ENCODE measurements at places on chromosomes 6 and 20. TPM values are rescaled to one million over a fixed set of nuclear protein-coding genes. Genes with fewer than 3 reads are reported as not detected.

GRCh38 chr6:159036673-159037072 lies 8.1 kb downstream of the TAGAP start:
- H3K4me3 ChIP-seq, result no peak overlapping the region
- peaks cover 33% of the 10 kb centered on the region for H3K4me1 ChIP-seq
- H3K36me3 ChIP-seq, result peaks cover 73% of the 10 kb centered on the region
- DNase-seq, result no peak
- peak overlapping the region; percentile 7 for H3K27ac ChIP-seq

DNA sequence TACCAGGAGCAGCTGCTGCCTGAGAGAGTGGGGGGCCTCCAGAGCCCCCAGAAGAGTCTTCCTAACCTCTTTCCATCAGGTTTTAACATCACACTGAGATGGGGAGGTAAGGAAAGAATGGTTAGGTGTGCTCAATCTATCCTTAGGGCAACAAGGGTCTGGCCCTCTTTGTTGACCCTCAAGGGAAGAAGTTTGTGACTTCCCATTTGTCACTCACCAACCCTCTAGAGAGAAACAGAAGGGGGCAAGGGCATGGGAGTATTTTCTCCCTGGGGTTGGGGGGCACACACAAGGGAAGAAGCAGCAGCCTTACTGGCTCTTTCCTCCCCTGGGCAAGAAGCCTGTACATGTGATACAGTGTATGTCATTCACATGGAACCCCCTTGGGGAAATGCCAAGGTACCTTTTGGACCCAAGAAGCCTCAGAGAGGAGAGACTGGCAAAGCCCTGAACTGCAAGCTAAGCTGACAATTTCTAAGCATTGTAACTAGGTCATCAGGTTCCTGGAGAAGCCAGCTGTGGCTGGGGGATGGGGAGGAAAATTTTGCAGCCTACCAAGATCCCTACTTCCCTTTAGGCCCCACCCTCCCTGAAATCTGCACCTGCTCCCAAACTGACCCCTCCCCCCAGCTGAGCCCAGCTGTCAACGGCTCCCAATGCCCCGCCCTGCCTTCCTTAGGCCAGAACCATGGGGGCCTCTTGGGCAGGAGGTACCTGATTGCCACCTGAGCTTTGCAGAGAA lies 14.5 kb downstream of the BCL2L1 start:
- peak overlapping the region; percentile 8 for H3K27ac ChIP-seq
- H3K4me3 ChIP-seq, result no peak overlapping the region
- peaks cover 89% of the 10 kb centered on the region for H3K36me3 ChIP-seq
- H3K4me1 ChIP-seq, result peaks cover 56% of the 10 kb centered on the region
- DNase-seq, result no peak

DNA sequence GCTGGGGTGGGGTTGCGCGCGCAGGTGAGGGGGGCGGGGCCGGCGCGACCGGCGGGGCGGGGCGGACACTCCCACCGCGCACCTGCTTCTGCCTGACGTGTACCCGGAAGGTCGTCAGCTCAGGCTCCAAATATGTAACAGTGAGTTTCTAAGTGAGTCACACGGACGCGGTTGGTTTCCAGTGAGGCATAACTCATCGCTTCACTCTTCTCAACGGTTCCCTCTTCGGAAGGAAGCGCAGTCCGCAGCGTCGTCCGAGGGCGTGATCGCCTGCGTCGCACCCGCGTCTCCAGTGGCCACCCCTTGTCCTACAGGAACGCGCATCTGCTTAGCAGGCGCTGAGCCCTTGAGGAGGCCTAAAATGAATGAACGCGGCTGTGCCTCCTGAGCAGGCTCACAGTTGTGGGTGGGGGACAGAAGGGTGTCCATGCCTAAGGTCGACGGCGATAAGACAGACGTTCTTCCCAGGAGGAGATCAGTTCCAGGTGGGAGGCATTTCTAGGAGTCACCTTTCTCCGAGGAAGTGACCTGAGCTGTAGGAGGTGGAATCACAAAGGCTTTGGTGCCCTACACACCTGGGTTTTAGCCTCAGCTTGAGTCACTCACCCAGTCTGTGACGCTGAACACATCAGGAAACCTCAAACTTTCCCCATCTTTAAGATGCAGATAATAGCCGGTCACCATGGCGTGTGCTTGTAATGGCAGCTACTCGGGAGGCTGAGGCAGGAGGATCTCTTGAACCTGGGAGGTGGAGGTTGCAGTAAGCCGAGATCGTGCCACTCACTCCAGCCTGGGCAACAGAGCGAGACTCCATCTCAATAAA lies 50.9 kb upstream of the EZR start:
- peak overlapping the region; percentile 83 for H3K4me3 ChIP-seq
- H3K4me1 ChIP-seq, result peaks cover 32% of the 10 kb centered on the region
- H3K27ac ChIP-seq, result peak overlapping the region; percentile 98
- H3K27me3 ChIP-seq, result peaks cover 4% of the 10 kb centered on the region
- peak; percentile 94 for DNase-seq

DNA sequence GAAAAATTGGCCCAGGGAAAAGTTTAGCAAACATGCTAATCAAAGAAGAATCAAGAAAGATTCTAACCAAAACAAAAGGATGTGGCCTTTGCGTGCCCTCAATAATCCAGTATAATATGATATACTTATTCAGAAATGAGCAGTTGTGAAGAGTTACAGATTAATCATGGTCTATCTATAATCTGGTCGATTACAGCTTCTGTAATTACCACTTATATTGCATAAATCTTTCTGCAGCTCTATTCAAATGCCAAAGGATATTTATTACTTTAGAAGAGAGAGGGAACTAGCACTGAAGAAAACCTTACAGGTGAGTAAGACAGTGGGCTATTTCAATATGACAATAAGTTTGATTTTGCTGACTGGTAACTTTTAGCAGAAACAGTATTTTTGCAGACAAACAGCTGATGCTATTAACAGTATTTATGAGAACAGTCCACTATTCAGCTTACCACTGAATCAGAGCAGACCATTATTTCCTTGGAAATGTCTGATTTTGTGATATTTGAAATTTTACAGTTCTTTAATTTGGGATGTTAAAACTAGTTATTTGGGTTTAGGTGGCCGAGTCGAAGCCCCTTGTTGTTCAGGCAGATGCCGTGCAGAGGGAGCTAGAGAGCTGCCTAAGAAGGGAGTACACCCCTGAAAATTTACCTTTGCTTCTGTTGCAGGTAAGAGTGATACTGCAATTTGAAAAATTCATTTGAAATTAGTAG lies 92.2 kb downstream of the CEP57L1 start:
- H3K4me3 ChIP-seq, result no peak overlapping the region
- H3K4me1 ChIP-seq, result peaks cover 11% of the 10 kb centered on the region

- peak overlapping the region; percentile 46 for H3K27ac ChIP-seq
- no peaks in the 10 kb centered on the region for H3K36me3 ChIP-seq
- peak overlapping the region; percentile 64 for H3K4me3 ChIP-seq
- peak; percentile 49 for DNase-seq
- H3K27me3 ChIP-seq, result peaks cover 8% of the 10 kb centered on the region
Observed at GRCh38 chr6:156719720-156720563, 57.2 kb upstream of the ARID1B start.

GRCh38 chr6:158460602-158461169 lies 99.2 kb upstream of the TMEM181 start:
- H3K36me3 ChIP-seq, result peaks cover 8% of the 10 kb centered on the region
- no peaks in the 10 kb centered on the region for H3K27me3 ChIP-seq
- no peak overlapping the region for H3K27ac ChIP-seq
- peaks cover 4% of the 10 kb centered on the region for H3K4me1 ChIP-seq
- no peak overlapping the region for H3K4me3 ChIP-seq

MAN1A1 gene
- 45.0 TPM for total RNA-seq

Data from activated T-helper 2 cell treated with anti-CD3 and anti-CD28 coated beads, Interferon-gamma antibody, Interleukin-2, Interleukin-4, amounts not matched to agents 10 μg/mL and 5 μg/mL and 100 μg/mL, durations not matched to agents 14 hours and 24 hours and 36 hours (primary cell).